ENCODE measurements at places on chromosomes 6 and 20.

DNA sequence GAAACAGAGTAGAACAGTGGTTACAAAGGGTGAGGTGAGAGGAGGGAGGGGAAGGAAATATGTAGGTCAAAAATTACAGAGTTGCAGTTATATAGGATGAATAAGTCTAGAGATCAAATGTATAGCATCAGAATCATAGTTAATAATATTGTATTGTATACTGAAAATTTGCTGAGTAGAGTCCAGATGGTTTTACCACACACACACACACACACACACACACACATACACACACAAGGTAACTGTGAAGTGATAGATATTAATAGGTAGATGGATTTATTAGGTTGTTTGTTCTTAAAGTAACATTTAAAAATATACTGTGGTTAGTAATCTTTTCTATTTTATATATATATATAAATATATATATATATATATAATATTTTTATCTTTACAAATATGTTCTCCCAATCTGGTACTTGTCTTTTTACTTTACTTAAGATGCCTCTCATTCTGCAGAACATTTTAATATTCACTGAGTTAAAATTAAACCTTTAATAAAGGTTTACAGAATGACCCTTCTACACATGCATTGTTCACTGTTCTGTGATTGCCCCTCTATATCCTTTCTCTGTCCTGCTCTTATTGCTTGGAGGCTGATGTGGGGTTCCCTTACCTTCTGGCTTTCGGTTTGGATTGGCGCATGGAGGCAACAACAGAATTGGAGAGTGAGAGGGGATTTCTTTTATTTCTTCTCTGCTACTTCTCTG is 408 bp downstream of the PTCHD4 start:
- no peak for DNase-seq

DNA sequence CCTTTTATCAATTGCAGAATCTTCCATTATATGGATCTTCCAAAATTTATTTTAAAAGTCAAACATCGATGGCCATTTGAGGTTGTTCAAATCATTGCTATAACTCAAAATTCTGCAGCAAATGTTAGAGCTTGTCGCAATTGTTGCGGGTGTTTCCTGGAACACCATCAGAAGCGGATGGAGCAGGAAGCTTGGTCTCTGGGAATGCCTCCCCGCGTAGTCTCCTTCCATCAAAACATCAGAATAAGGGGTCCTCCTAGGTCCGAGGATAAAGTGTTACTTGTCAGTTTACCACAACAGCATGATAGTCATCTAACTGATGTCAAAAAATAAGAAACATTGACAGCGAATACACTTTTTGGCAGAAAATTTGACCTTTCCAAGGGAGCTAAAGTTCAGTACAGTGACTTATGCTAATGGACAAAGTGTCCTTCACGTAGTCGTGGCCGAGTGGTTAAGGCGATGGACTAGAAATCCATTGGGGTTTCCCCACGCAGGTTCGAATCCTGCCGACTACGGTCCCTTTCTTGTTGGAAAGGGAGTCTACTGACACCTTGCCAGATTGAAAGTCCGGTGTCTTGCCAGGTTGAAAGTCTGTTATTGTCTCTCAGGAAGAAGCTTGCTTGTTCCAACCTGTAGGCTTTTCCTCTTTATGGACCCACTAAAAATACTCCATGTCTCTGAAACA is 59.0 kb upstream of the ZNF184 start:
- DNase-seq = no peak

GRCh38 chr6:133992992-133993680 is 40.1 kb downstream of the TBPL1 start:
- no peak for DNase-seq

- no peak for DNase-seq
Measured at GRCh38 chr6:99016355-99016754, 68.6 kb upstream of the FBXL4 start.

DNA sequence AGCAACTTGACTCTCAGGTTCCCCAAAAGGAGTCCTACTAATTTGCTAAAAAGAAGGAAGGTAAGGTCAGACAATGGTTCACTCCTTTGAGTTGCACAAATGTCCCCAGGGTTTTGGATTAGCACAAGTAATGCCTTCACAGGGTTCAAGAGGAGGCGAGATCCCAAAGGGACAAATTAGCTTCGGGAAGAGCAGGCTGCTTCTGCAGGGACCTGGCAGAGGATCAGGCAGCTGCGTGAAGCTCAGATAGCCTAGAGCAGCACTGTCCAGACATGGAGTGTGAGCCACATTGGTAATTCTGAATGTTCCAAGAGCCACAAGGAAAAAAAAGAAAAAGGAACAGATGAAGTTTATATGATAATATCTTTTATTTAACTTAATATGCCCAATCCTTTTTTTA is 115.4 kb downstream of the CFAP61 start:
- no peak for DNase-seq

DNA sequence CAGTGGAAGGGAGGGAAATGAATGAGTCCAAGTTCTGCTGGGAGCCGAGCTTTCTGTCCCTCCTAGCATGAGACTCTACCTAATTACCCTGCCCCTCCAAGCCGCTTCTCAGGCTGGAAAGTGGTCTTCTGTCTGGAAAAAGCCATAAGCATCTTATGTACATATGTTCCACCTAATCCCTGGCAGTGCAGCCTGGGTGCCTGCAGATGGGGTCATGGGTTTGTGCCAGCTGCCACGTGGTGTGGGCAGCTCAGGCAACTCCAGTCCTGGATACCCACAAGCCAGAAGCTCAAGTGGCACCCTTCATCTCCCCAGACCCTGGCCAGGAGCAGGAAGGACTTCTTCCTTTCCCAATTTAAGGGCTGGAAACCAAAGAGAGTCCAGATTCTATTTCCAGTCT is 253.1 kb downstream of the LY86 start:
- DNase-seq = no peak

- DNase-seq = no peak
Measured at GRCh38 chr20:44585057-44585963, 2.9 kb downstream of the PKIG start.

DNA sequence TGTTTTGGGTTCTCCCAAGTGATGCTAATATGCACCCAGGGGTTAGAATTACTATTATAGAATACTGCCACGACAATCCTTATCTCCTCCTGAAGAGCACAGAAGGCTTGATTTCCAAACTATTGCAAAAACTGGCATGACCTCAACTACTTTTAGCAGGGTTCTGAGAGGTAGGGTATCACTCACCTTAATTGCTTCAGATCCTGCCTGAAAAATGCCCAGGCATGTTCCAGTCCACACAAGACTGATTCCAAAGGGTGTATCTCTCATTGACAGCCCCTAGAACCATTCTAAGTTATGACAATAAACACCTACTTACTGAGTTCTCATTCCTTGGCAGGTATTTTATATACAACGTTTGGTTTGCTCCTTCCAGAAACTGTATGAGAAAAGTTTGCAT is 5.0 kb upstream of the DSE start:
- DNase-seq = no peak

GRCh38 chr6:126110512-126111270 is 124.4 kb downstream of the TRMT11 start:
- no peak for DNase-seq

GRCh38 chr6:117740605-117741004 is 65.3 kb downstream of the NUS1 start:
- no peak for DNase-seq

All from stimulated activated CD4-positive, alpha-beta T cell treated with anti-CD3 and anti-CD28 coated beads, Interleukin-12 subunit alpha, Interleukin-12 subunit beta, amount 100 ng/mL, for 4 hours (primary cell).